Skeletal muscle cell (primary cell): ENCODE measurements at places on chromosomes 1 and 21.

- no peak for DNase-seq
These were observed 13.0 kb downstream of the CAMSAP2 start for GRCh38 chr1:200751717-200752116.

DNA sequence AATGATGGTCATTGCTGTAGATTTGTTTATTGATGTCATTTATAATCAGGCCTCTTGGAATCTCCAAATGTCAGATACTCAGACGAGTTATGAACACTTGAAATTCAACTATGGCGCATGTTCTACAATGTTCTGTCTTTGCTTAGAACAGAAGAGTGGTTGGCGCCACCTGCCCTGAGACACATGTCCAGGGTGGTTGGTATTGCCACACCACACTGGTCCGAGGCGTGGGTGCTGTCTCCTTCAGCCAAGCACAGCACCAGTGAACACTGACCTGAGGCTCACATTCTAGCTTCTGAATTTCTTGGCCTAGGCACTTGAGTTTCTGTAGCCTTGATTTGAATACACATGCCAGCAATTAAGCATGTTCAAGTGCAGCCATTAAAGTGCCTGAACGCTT is 10.1 kb upstream of the BMP8A start:
- no peak for DNase-seq

DNA sequence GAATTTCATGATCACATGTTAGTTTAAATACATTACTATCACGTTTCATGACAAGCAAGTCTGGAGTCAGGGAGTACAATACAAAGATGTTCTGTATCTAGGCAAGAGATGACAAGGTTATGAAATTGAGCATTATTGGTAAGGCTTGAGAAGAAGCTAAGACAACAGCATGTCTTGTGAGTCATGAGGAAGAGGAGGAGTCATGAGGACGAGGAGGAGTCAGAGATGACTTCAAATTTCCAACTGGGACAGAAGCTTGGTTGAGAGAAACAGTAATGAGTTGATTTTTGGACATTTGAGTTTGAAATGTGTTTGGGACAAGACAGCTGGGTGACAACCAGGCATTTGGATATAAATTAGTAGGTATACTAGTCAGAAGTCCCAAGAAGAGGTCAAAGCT is 4.3 kb upstream of the UBE2U start:
- no peak for DNase-seq

DNA sequence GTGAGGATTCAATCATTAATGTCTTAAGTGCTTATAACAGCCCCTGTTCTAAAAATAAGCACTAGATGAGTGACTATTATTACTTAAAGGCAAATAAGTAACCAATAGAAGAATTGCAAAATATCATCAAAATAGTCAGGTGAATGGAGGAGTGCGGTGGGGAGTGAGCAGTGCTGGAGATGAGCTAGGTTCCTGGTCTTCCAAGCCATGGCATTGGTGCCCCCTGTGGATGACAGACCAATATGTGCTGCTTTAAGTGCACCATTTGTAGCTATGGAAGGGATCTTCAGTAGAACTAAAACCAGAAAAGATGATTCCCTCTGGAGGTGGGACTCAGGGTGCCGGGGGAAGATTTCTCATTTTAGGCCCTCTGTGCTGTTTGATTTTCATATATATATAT is 46.1 kb upstream of the SLC30A1 start:
- no peak for DNase-seq

DNA sequence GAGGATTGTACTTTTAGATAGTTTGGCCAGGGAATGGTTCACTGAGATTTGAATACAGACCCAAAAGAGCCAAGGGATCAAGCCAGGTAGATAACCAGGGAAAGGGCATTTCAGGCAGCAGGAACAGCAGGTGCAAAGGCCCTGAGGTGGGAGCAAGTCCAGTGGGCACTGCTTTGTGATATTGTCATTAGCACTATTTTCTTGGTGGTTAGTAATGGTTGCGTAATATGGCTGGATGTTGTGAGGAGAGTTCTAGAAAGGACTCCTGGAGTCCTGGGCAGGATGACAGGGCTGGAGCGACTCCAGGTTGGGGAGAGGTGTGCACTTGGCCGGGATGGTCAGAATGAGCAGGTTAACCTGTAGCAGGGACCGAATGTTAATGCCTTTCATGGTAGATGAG is 4.4 kb downstream of the AZIN2 start:
- DNase-seq, result no peak

- no peak for DNase-seq
These were observed 76.5 kb downstream of the CNST start for GRCh38 chr1:246642719-246643118.

GRCh38 chr1:91564888-91565701 is 64.4 kb downstream of the CDC7 start:
- DNase-seq, result peak; percentile 69

- no peak for DNase-seq
These were observed 86.8 kb downstream of the ADGRL2 start for GRCh38 chr1:81887421-81888144.

DNA sequence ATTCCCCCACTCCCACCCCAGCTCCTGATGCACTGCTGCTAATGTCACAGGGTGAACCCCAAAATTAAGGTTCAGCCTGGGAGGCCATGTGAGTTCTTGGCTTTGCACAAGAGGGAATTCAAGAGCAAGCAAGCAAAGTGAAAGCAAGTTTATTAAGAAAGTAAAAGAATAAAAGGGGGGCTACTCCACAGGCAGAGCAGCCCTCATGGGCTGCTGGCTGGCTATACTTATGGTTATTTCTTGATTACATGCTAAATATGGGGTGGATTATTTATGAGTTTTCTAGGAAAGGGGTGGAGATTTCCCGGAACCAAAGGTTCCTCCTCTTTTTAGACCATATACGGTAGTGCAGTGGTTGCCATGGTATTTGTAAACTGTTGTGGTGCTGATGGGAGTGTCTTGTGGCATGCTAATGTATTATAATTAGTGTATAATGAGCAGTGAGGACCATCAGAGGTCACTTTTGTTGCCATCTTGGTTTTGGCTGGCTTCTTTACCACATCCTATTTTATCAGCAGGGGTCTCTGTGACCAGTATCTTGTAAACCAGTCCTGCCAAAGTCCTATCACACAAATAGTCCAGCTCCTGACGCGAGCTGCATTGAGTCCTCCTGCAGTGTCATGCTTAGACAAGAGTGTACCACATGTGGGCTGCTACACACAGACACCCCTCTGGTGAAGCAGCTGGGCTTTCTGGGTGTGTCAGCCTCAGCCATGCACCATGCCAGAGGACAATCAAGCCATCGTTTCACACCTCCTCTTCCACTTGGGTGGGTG is 46.4 kb upstream of the CSF1 start:
- no peak for DNase-seq

DNA sequence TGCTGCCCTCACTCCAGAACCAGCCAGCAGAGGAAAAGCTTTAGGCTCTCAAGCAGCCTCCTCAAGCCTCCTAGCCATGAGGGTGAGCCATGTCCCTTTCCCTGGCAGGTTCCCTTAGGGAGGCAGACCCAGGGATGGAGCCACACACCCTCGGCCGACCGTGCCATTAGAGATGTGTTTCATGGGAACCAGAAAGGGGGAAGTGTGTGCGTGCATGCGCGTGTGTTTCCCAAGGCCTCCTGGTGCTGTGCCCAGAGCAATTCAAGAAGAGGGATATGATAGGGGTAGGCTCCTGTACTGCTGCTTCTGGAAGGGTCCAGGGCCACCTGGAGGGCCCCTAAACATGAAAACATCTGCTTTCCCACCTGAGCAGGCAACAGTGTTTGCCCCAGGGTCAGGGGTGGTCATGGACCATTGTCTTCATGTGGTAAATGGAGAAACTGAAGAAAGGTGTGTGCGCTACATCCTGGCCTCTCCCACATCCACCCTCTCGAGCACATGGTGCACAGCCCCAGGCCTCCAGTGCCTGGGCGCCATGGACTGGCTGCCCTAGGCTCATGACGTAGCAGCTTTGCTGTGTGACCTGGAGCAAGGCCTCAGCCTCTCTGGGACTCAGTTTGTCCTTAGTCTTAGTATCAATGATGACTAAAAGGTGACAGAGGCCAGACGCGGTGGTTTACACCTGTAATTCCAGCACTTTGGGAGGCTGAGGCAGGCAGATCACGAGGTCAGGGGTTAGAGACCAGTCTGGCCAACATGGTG is 48.1 kb downstream of the SYF2 start:
- no peak for DNase-seq

DNA sequence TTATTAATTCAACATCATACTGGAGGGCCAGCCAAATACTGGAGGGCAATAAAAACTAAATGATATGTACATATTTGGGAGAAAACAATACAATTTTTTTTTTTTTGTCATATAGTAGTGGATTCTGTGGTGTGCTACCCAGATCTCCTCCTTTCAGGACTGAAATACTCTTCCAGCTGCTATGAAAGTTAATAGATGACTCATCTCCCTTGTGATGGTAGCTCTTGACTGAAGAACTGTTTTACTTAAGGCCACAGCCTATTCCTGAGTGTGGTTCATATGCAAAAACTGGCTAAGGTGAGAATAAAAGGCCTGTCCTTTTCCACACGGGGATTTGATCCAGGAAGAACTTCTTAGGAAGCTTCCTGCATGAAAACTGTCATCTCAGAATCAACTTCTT is 307.9 kb downstream of the HLX start:
- no peak for DNase-seq

DNA sequence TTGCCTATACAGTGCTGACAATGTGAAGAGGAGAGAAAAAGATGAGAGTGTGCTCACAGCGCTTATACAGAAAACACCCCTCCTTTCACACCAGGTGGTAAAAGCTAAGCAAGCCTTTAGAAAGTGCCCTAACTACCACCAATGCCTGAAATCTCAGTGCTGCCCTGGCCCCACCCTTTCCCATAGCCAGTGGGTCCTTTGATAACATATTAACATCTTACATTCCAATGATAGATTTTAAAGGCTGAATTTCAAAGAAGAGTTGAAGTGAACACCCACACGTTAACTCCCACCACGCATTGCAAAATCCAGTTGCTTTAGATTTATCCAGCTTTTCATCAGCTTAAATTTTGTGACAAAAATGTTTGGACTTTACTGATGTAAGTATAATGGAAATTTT is 58.1 kb upstream of the SSX2IP start:
- no peak for DNase-seq

DNA sequence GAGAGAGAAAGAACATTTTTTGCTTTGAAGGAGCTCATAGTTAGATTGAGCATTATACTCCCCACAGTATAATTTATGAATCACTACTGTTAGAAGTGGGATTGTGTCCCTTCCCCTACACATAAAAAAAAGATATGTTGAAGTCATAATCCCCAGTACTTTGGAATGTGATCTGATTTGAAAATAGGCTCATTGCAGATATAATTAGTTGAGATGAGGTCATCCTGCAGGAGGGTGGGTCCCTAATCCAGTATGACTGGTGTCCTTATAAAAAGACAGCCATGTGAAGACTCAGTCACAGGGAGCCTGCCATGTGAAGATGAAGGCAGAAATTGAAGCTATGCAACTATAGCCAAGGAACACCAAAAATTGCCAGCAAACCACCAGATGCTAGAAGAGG is 76.4 kb downstream of the TGFB2 start:
- DNase-seq, result no peak

- no peak for DNase-seq
These were observed 7.2 kb upstream of the LBR start for GRCh38 chr1:225435076-225435475.

DNA sequence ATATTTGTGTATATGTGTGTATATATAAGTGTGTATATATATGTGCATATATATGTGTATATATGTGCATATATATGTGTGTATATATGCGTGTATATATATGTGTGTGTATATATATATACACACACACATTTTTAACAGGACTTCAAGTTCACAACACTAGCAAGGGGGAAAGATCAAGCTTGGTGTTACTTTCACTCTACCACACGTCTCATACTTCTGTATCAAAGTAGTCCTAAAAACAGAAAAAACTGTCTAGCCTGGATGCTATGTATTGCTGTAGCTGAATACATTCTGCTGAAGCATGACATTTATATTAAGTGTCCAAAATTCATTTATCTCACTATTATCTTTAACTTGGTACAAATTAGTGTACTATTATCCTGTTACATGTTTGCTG is 17.9 kb upstream of the ATP6V1G3 start:
- no peak for DNase-seq
